CD4-positive, alpha-beta T cell treated with Interleukin-6 at 100 ng/mL for 8 hours (primary cell): ENCODE measurements at places on chromosomes 13 and 19.

DNA sequence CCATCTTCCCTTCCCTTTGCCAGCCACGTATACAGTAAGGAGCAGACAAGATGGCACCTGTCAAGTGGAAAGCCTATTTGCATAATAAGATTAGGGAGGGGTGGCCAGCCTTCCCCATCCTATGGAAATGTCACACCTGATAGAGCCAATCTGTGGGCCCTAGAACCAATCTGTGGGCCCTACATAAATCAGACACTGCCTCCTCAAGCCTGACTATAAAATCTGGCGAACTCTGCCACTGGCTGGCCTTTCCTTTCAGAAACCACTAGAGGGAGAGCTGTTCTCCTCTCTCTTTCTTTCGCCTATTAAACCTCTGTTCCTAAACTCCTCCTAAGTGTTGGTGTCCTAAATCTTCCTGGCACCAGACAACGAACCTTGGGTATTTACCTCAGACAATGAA is 231.5 kb upstream of the KLHL1 start:
- DNase-seq = no peak

- DNase-seq = no peak
Measured at GRCh38 chr19:11322269-11323024, 17.0 kb downstream of the RAB3D start.

DNA sequence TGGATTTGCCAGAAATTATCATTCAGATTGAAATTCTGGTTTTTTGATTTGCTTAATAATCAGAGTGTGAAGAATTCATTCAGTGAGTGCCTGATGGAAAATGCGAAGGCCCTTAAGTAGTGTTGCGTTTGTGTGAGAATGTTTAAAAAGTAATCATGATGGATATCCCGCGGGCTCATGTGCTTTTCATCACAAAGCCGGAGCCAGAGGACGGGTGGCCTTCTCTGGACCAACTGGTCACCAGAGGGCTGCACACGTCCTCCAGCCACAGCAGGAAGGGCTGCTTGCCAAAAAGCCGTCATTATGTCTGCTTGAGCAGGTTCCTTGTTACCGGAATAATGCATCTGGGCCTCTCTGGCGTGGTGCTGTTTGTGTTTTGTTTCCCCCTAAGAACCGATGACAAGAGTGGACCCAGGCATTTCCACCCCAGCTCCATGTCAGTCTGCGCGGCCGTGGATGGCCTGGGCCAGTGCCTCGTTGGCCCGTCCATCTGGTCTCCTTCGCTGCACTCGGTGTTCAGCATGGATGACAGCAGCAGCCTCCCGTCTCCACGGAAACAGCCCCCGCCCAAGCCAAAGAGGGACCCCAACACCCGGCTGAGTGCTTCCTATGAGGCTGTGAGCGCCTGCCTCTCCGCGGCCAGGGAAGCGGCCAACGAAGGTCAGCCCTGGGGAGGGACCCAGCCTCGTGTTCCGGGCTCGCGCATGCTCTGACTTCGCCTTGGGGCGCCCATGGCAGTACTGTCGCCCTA is 497.7 kb downstream of the MYO16 start:
- no peak for DNase-seq

GRCh38 chr19:15042826-15043225 is 6.5 kb upstream of the CASP14 start:
- DNase-seq = no peak

DNA sequence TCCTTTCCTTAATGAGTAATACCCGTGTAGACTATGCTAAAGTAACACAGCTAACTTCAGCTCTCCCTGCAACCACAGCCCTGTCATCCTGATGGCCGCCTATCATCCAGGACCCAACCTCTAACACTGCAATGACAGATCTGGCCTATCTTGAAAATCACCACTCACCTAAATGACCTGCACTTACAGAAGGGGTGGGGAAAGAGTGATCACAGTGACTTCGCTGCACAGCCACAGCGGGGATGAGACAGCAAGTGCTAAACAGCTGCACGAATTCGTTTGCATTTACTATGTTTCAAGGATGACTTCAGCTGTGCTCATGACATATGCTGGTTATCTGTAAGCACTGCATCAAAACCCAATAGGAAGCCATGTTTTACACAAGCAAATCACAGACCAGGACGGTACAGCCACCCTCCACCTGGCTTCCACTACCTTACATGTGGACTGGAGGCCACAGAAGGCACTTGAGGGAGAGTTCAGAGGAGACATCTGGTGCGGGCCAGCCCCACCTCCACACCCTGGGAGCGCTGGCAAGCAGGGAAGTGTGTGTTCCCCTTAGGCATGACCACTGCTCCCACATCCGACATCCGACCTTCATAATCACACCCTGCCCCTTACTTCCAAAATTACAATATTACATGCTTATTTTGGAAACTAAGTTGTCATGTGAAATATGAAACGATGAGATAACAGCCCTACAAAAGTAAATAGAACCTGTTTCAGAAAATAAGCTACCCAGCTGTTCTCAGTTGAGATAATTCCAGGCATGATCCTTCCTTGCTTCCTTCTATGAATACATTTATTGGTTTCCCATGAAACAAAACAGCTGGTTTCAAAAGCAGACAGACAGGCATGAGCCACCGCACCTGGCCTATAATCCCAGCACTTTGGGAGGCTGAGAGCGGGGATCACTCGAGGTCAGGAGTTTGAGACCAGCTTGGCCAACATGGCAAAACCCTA is 95.7 kb downstream of the STK24 start:
- no peak for DNase-seq

DNA sequence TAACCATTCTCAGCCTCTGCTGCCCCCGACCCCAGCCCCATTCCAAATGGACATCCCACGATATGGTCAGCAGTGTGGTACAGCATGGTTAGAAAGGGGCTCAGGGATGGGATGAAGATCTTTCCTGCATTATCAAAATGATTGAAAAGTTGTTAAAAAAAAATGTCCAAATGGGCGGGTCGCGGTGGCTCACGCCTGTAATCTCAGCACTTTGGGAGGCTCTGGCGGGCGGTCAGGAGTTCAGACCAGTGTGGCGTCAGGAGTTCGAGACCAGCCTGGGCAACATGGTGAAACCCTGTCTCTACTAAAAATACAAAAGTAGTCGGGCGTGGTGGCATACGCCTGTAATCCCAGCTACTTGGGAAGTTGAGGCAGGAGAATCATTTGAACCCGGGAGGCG is 54.3 kb upstream of the ZNF254 start:
- DNase-seq = no peak

DNA sequence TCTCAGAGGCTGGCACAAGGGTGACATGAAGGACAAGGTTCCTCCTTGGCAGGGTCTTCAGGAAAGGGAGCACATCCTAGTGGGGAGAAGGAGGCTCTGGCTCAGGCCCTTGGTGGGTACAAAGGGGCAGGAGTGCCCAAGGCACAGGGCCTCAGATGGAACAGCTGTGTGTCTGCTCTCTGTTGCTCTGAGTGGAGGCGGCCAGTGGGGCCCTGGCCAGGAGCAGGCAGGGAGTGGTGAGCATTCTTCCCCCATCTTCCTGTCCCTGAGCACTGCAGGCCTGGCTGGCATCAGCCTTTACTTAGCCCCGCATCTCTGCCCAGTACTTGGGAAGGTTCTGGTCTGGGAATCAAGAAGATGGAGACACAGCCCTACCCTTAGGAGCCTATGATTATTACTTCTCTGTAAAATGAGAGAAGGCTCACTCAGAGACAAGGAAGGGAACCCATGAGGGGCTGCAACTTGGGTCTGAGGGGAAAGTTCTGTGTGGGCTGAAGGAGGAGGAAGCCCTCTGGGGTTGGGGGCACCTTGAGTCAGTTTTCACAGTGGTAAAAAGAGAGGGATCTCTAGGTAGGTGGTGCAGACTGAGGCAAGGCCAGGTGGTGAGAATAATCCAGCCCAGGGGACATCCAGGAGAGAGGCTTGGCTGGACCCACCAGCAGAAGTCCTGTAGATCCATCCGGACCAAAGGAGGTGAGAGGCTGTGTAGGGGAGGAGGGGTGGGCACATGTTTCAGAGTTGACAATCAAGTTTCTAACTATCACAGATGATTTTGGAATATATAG is 173.5 kb downstream of the TSHZ3 start:
- no peak for DNase-seq

- no peak for DNase-seq
Measured at GRCh38 chr13:52686376-52686775, 33.7 kb downstream of the SUGT1 start.

DNA sequence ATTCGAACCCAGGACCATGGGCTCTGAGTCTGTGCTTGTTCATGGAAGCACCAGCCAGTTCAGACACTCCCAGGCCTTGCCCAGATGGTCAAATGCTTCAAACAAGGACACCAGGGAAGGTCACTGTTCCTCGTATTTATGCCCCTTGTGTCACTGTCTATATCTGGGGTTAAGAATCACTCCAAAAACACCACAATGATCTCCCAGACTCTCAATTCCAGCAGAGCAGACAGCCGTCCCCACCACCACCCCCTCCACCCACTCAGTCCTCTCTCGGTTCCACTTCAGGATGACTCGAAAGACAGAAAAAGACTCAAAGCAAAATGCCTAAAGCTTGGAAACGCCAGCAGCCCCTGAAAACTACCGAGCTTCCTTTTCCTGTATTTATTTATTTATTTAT is 79.0 kb downstream of the INSR start:
- no peak for DNase-seq

GRCh38 chr13:21717817-21718216 is 46.9 kb downstream of the FGF9 start:
- DNase-seq = no peak
